ENCODE measurements at places on chromosomes 16 and 17.

DNA sequence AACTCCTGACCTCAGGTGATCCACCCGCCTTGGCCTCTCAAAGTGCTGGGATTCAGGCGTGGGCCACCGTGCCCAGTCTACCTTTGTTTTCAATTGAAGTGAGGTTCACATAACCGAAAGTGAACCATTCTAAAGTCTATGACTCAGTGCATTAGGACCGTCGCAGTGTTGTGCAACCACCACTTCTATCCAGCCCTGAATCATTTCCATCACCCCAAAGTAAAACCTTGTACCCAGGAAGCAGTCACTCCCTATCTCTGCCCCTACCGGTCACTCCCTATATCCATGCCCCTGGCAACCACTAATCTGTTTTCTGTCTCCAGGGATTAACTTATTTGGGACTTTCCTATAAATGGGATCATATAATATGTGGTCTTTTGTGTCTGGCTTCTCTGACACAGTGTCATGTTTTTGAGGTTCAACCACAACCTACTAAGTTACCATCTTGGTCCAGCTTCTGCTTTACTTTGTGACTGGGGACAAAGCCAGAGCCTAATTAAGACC lies 28.3 kb upstream of the CDC42EP4 start:
- DNase-seq = no peak

- no peak for DNase-seq
Measured at GRCh38 chr17:66523378-66524200, 221.2 kb downstream of the PRKCA start.

GRCh38 chr16:52212841-52213240 lies 334.1 kb downstream of the TOX3 start:
- DNase-seq = no peak

- no peak for DNase-seq
Measured at GRCh38 chr17:27319541-27320221, 25.8 kb downstream of the WSB1 start.

DNA sequence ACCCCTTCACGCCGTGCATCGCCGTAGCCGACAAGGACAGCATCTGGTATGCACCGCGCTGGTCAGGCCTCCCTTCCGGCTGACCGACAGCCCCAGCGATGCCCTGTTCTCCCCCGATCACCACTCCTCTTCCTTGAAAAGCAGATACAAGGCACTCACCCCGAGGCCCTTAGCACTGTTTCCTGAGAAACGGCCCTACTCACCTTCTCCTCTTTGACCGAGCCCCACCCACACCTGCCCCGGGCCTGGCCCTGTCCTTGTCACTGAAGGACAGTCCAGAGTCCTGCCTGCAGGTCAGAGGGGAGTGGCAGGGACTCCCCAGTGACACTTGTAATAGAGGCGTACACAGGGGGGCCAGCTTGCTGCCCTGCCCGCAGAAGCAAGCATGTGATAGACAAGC lies 45.9 kb upstream of the CHMP6 start:
- DNase-seq = no peak

GRCh38 chr16:29025218-29025617 lies 40.4 kb downstream of the LAT start:
- DNase-seq = no peak

DNA sequence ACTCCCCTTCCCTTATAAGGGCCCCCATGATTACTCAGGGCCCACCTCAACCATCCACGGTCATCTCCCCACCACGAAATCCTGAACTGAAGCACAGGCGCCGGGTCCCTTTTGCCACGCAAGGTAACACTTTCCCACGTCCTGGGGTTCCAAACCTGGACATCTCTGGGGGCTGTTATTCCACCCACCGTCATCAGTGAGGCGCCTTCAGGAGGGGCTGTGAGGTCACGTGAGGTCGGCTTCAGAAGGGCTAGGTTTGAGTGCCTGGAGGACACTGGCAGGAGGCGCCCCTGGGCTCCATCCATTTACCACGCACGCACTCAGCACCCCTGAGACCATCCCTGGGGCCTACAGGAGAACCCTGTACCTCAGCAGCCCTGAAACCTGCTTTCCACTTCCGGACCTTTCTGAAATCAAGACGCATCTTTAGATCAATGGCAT lies 4.1 kb downstream of the CD2BP2 start:
- no peak for DNase-seq
